ENCODE measurements at places on chromosomes 11 and 22.

DNA sequence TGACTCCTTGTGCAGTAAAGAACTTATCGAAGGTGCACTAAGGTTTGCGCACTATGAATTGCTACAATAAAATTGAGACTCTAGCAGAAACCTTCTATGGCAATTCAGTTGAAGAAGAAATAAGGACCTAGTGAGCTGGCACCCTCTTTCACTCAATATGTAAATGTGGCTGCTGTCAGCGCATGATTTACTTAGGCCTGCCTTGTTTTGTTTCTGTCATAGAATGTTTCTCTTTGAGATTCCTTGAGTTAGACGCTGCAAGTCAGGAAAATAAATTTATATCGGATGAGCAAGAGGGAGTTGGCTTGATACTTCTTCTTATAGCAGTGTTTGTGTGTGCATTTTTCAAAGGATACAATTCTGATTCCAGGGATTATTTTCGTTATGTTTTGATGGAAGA, 322.1 kb downstream of the BLID start:
- no peak for DNase-seq

- no peak for DNase-seq
These were observed 5.2 kb upstream of the MAP6 start for GRCh38 chr11:75673977-75674582.

GRCh38 chr22:41305646-41306045, 4.3 kb downstream of the ZC3H7B start:
- DNase-seq = no peak

GRCh38 chr11:100876815-100877520, 189.9 kb downstream of the ARHGAP42 start:
- DNase-seq = no peak

GRCh38 chr11:1288426-1289151, 20.8 kb downstream of the TOLLIP start:
- DNase-seq = no peak

DNA sequence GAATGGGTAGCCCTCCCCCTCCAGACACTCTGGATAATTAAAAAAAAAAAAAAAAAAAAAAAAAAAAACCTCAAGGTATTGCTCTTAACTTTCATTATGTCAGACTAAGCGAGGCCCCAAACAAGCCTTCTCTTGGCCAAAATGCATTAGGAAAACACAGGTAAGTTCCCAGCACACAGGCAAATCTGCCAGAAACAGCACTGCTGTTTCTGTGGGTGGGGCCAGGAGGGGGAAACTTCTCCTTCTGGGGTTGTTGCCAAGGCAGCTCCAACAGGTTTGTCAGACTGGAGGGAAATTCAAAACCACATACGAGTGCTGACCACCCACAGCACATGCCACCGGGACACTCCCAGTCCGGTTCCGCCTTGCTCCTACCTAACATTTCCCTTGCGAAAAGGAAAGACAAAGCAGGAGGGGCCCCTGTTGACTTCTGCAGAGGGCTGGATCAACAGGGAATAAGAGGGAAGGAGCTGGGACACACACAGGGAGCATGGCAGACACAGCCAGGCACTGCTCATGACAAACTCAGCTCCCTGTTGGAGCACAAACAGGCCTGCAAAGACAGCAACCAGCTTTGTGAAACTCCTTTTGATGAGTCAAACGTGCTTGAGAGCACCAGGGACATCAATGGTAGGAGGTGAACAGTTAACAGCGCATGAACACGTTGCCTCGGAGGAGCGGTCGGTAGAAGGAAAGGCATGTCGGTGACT, 55.0 kb downstream of the MYH9 start:
- DNase-seq = no peak

DNA sequence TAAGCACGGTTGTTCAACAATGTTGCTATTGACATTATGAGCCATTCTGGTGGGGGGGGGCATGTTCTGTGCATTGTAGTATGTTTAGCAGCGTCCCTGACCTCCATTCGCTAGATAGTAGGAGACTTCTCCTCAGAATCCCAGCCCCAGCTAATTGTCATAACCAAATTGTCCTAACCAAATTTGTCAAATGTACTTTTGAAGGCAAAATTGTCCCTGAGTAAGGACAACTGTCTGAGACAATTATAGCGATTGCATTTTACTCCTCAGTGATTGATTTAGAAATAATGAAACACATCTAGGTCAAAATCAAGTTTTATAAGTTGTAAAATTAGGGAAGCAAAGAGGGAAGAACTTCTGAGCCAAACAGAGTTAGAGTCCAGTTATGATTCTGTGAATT, 541.8 kb upstream of the CHORDC1 start:
- no peak for DNase-seq

GRCh38 chr11:119161871-119162270, 6.7 kb upstream of the NLRX1 start:
- DNase-seq = no peak

GRCh38 chr11:17897495-17897894, 115.4 kb downstream of the SERGEF start:
- no peak for DNase-seq

- DNase-seq = peak; percentile 50
These were observed 796 bp upstream of the YIF1A start for GRCh38 chr11:66289548-66290329.

- no peak for DNase-seq
These were observed 26.7 kb downstream of the DHCR7 start for GRCh38 chr11:71421392-71421950.

Data from stimulated activated CD8-positive, alpha-beta memory T cell treated with anti-CD3 and anti-CD28 coated beads, Interleukin-12 subunit alpha, Interleukin-12 subunit beta, amount 100 ng/mL, for 1 hour (primary cell).